BJ (cell line): ENCODE measurements at places on chromosomes 1 and 21.

GRCh38 chr1:80837066-80837465, 963.7 kb upstream of the ADGRL2 start:
- DNase-seq: no peak

DNA sequence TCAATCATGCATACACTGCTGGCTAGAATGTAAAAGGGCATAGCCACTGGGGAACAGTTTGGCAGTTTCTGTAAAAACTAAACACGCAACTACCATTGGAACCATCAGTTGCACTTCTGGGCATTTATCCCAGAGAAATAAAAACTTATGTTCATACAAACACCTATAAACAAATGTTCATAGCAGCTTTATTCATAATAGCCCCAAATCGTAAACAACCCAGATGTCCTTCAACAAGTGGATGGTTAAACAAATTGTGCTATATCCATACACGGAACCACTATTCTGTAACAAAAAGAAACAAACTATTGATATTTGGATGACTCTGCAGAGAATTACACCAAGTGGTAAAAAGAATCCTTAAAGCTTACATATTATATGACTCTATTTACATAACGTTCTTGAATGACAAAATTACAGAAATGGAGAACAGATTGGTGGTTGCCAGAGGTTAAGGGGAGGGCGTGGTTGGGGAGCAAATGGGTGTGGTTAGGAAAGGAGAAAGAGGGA, 22.8 kb downstream of the LACTBL1 start:
- no peak for DNase-seq

DNA sequence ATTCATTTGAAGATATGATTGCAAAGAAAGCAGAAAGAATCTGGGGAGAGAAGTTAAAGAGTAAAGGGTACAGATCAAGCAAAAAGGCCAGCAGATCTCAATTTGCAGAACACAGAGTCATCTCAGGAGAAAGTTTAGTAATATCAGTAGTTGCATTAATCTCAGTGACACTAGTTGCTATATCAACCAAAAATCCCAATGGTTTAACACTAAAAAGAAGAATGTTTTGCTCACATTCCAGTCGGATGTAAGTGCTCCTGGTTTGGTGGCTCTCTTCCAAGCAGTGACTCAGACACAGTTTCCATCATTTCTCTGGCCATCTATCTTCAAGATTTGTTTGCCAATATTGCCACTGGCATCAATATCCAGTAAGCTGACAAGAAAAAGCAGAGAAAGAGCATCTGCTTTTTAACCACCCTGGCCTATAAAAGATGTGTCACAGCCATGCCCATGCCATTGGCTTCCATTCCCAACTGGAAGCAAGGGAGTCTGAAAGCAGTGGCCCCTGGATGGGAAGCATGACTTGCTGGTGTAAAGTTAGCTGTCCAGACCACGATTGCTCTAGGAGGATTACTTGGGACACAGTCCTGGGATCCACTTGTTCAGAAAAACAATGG, 45.5 kb upstream of the AIM2 start:
- no peak for DNase-seq

DNA sequence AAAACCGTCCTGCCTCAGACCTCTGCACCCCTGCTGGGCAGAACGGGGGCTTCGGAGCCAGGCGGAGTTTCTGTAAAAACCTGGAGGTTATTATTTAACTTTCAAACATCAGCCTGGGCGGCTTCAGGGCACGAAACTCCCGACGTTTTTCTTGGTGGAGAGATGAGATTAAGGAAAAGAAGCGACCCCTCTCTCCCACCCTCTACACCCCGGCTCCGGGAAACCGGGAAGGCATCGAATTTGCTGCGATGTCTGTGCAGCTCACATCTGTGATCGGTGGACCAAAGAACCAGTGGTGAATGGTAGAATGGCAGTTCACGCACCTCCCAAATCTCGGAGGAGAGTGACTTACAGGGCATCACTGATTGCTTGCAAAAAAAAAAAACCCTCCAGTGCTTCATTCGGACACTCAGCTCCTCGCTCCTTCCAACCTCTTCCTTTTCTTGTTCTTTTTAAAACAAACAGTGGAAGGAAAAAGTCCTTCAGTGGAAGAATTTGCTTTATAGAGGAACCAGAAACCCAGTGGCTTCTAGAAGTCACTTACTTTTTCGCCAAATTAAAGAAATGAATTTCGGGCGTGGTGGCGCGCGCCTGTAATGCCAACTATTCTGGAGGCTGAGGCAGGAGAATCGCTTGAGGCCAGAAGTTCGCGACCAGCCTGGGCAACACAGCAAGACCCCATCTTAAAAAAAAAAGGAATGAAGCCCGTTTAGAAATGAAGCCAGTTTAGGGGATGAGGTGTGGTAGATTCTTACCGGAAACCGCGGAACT, 884 bp downstream of the PHACTR4 start:
- no peak for DNase-seq
